Bladder microvascular endothelial cell (primary cell): ENCODE measurements at places on chromosomes 11 and 22. TPM values are rescaled to one million over a fixed set of nuclear protein-coding genes. Genes with fewer than 3 reads are reported as not detected.

Gene XBP1
- 77.9 and 92.9 TPM in 2 replicates for total RNA-seq

Gene MIOX
- not detected in 2 replicates for total RNA-seq

Gene SLC25A22
- total RNA-seq: 6.3 and 11.2 TPM in 2 replicates

Gene BRSK2
- total RNA-seq: under 0.01 and 1.4 TPM in 2 replicates

Gene HSPB2
- total RNA-seq: not detected in 2 replicates

Gene CFAP300
- total RNA-seq: not detected in 2 replicates

Gene BANF1
- total RNA-seq: 11.6 and 16.4 TPM in 2 replicates
